ENCODE measurements at places on chromosomes 16 and 17.
A peak's percentile ranks its signal among the peaks of the same experiment; 100 is the strongest.

- DNase-seq = no peak
Observed at GRCh38 chr17:1890758-1891450, 61.1 kb downstream of the RPA1 start.

DNA sequence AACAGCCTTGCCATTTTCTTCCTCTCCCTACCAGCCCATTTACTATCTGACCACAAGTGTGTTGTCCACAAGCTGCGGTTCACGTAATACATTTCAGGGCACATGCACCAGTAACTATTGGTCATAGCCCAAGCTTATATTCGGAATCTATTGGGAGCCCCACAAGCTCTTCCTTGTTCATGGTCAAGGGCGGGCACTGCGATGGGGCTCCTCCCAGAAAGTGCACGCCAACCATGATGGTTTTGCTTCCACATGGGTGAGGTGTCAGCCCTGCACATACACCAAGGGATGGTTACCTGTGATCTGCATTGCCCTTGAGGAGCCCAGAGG is 12.1 kb downstream of the THRA start:
- peak; percentile 56 for DNase-seq

- no peak for DNase-seq
Observed at GRCh38 chr17:57037411-57037810, 47.6 kb upstream of the AKAP1 start.

DNA sequence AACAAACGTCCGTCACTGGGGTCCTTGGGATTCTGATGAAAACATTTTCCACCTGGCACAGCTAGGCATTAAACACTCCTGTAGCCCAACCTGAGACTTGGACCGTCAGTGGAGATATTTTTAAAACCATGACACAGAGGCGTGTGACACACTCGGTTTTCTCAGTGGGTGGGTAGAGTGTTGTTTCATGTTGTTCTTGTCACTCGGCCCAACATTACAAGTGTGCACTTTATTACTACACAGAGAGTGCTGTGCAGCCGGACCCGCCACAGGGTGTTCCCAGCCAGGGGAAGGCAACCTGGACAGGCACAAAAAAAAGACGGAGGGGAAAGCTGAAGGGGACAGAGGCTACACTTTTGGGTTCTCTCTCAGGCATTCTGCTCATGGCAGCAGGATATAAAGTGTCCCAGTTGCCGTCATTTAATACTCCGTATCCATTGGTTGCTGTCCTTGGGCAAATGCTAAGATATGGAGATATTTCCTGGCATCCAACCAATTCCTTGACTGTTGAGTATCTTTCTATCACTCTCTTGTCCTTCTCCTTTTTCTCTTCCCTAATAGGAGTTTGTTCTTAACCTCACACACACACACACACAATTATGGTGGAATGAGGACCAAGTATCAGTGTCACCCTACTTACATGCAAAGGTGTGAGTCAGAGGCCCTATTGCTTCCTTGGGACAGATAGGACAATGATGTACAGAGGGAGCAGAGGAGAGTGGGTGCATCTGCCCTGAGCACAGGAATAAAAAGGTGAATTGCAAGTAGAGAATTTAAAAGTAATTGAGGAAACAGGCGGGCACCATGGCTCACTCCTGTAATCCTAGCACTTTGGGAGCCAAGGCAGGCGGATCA is 154.1 kb upstream of the SOX9 start:
- DNase-seq = no peak

GRCh38 chr17:54172096-54172984 is 349.6 kb downstream of the KIF2B start:
- DNase-seq = peak; percentile 5

DNA sequence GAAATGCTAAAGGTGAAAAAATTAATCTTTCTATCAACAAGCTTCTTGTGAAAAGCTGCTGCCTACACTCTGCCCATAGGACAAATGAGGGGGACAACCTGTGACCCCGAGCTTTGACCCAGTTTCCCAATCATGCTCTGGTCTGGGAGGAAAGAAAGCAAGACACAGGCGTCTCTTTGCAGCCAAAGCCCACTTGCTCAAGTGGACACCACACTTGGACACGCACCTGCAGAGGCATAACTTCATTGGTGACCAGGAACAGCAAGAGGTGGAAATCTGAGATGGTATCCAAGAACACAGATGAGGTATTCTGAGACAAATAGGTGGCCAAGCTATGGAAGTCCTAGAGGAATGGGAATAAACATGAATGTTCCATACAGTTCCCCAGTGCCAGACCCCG is 15.0 kb upstream of the FAAP100 start:
- no peak for DNase-seq

- peak; percentile 74 for DNase-seq
Observed at GRCh38 chr17:61809816-61810392, 53.4 kb downstream of the BRIP1 start.

DNA sequence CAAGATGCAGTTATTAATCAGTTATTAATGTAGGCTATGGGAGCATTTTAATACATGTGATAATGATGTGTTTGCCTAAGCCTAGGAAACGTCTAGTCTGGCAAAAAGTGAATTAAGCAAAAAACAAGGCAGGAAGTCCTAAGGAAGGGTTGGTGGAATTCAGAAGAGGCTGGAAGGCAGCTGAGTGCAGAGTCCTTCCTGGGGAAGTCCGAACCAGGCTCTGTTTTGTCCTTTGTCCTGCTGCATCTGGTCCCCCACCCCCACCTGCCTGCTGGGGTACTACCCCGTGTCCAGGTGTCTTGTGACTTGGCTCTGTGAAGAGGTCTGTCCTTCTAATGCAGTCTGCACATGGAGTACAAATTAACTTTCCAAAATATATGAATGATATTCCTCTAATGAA is 1.5 kb upstream of the MYH10 start:
- DNase-seq = no peak

- DNase-seq = no peak
Observed at GRCh38 chr17:44627513-44628242, 28.6 kb upstream of the MEIOC start.

DNA sequence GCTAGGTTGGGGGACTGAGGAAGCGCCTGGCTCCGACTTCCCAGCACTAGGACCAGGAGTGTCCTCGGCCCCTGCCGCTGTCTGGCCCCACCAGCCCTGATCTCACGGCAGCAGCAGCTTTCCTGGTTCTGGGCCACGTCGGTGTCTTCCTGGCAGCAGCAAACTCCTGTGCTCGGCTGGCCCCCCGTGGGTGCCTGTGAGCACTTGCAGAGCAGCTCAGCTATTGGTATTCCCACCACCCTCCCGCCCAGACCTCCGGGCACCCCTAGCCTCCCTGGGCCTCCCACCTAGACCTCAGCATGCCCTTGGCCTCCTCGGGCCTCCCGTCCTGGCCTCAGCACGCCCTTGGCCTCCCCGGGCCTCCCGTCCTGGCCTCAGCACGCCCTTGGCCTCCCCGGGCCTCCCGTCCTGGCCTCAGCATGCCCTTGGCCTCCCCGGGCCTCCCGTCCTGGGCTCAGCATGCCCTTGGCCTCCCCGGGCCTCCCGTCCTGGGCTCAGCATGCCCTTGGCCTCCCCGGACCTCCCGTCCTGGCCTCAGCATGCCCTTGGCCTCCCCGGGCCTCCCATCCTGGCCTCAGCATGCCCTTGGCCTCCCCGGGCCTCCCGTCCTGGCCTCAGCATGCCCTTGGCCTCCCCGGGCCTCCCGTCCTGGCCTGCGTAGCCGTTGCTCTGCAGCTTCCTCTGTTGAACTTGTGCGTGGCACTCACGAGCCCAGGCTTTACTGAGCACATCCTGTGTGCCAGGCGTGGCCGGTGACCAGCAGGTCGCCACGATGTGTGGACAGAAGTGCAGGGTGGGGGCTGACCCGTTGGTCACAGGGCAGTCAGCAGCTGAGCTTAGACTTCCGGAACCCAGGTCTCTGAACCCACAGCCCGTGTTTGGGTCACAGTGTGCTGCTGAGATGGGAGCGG is 51.8 kb upstream of the ACSF3 start:
- DNase-seq = no peak

DNA sequence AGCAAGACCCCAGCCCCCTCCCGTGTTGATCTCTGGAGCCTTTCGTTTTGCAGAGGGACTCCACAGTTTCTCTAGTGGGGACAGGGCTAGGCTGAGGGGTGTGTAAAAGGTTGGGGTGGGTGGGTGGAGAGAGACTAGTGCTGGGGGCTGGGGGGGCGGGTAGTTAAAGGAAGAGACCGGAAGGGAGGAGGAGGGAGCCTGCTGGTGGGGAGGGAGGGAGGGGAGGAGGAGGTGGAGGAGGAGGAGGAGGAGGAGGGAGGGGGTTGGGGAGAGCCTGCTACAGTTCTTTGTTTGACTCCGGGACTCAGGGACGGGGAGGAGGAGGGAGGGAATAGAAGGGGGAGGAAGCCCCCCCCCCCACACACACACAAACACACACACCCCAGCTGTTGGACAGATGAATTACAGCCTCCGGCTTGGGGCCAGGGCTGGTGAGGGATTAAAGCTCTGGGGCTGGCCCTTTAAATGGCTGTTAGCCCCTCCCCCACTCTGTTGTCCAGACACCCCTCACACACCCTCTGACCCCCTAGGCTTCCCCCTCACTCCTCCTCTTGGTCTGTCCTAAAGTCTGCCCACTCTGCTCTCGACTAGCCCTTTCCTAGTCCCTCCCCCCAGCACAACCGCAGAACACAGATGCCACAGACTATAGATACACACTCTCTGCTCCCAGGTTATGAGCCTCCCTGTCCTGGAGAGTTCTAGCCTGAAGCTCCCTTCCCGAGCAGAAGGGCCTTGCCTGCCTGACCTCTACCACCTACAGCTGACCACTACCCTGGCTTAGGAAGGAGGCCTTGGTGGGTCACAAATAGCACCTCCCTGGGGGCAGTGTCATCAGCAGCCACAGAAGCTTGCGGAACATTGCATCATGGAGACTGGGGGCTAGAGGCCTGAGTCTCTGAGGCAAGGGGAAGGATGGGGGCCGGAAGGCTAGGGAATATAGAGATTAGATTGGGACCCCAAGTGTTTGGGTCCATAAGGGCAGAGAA is 4.4 kb downstream of the KDM6B start:
- DNase-seq = peak; percentile 52

GRCh38 chr16:78862022-78862421 is 738.5 kb downstream of the MAF start:
- no peak for DNase-seq

DNA sequence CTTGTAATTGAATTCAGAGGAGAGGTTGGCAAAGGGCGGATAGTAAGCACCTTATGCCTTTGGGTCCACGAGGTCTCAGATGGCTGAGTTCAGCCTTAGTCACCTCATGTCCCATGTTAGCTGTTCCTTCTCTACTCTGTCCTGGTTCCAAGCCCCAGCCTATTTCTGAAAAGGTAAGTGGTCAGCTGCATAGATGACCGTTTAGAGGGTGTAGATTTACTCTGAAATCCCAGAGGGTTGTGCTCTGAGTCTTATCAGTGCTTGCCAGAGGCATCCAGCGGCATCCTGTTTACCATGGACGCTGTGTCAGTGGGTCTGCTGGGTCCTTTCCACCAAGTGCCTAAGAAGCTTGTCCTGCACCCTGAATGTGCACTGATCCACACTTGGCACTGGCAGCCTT is 1.9 kb downstream of the ZNF778 start:
- no peak for DNase-seq

DNA sequence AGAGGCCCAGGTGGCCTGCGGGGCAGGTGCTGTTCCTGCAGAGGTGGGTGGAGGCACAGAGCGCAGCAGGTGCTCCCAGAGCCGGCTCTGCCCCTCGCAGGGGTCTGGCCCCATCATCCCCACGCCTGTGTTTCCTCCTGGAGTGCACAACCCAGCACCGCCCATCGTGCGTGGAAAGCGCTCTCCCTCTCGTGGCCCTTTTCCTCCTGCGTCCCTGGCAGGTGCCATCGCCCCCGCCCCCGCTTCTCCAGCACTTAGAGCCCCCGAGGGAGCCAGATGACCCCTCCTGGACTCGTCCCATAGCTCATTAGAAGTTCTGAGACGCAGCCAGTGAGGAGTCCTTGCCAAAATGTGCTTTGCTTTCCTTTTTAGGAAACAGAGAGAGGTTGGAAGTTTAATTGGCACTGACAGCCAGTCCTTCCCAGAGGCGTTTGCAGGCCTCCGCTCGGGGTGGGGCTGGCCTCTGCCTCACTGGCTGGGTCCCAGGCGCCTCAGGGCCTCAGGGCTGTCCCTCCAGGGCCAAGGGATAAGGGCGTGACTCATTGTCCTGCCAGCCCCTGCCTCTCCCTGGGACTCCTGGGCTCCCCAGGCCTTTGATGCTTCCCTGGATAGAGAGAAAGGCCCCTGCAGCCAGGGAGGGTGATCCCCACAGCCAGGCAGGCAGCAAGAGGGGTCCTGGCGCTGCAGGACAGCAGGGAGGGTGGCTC is 32.2 kb upstream of the CHMP6 start:
- peak; percentile 88 for DNase-seq

GRCh38 chr17:41985919-41986318 is 19.3 kb downstream of the CNP start:
- no peak for DNase-seq

GRCh38 chr17:13594762-13595598 is 6.7 kb downstream of the HS3ST3A1 start:
- DNase-seq = peak; percentile 92

GRCh38 chr17:60554377-60554788 is 28.3 kb upstream of the APPBP2 start:
- DNase-seq = peak; percentile 82

- DNase-seq = peak; percentile 33
Observed at GRCh38 chr16:69324013-69324531, 6.3 kb downstream of the PDF start.

DNA sequence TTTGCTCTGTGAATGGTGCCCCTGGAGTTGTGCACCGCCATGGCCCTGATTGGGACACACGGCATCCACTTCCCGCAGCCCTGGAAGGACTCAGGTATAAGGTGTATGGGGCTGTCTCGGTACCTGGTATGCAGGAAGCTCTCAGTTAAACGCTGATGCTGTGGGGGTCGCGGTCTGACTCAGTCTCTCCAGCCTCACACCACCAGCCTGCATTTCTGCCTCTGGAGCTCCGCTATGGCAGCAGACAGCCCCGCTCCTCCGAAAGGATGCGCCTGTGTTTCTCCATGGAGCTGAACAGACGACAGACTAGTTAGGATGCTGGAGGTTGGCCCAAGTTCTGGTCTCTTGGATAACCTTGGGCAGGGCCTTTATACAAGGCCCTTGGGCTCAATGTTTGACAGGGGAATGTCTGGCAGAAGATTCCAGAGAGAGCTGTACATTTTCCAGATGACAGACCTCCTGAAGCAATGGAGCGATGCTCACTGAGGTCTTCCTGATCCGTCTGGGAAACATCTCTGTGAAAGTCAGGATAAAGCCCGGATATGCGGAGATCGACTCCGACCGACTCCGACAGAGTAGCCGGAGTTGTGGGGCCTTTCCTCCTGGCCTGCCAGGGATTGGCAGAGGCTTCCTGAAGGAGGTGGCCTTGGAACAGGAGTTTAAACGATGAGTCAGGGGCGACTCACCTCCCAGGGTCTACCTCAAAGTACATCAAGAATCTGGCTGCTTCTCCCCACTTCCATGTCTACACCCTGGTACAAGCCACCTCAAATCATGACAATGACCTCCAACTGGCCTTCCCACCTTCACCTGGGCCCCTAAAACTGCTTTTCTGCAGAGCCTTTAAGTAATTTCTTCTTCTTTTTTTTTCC is 21.9 kb upstream of the BCAR1 start:
- no peak for DNase-seq

DNA sequence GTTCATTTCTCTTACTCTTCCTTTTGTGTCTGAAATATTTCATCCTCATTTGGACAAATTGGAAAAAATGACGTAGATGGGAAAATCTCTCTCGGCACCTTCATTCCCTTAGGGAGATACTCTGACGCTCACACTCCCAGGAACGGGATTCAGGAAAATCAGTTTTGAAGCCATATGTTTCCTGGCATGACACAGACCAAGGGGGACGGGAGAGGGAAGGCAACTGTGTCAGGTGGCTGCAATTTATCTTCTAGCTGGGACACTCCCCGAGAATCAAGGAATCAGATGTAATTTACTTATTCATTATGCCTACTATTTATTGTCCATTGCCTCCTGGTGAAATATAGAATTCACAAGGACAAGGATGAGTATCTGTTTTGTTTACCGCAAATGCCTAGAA is 65.5 kb downstream of the IRX5 start:
- DNase-seq = no peak

All from foreskin fibroblast (primary cell).